CD4-positive, alpha-beta T cell treated with Interleukin-21 for 1 hour (primary cell): ENCODE measurements at places on chromosomes 11 and 22.

- no peak for DNase-seq
Observed at GRCh38 chr11:105524286-105524685, 85.6 kb upstream of the GRIA4 start.

DNA sequence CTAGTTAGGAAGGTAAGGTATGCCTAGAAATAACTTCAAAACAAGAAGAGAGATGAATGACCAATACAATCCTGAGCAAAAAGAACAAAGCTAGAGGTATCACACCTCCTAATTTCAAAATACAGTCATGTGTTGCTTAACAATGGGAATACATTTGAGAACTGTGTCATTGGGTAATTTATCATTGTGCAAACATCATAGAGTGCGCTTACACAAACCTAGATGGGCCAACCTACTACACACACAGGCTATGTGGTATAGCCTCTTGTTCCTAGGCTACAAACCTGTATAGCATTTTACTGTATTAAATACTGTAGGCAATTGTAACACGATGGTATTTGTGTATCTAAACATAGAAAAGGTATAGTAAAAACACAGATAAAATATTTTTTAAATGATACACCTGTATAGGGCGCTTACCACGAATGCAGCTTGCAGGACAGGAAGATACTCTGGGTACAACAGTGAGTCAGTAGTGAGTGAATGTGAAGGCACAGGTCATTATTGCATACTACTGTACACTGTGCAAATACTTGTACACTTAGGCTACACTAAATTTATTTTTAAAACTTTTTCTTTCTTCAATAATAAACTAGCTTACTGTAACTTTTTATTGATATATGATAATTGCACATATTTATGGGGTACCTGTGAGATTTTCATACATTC, 48.2 kb downstream of the STK33 start:
- no peak for DNase-seq

DNA sequence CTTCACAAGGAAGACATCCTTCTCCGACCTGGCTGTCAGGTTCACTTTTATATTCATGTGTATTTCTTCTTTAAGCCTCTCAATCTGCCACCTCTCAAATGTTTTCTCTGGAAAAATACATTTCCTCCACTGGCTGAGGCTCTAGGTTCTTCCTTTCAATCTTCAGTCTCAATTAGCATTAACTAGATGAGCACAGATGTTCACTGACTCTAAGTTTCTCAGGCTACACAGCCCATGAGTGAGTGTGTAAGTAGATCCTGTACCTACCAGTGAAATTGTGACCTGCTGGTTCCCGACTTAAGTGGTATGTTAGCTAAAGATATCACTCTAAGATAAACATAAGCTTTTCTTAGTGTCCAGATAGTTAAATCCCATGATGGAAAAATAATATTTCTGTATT, 206.9 kb downstream of the ADAMTS15 start:
- no peak for DNase-seq

DNA sequence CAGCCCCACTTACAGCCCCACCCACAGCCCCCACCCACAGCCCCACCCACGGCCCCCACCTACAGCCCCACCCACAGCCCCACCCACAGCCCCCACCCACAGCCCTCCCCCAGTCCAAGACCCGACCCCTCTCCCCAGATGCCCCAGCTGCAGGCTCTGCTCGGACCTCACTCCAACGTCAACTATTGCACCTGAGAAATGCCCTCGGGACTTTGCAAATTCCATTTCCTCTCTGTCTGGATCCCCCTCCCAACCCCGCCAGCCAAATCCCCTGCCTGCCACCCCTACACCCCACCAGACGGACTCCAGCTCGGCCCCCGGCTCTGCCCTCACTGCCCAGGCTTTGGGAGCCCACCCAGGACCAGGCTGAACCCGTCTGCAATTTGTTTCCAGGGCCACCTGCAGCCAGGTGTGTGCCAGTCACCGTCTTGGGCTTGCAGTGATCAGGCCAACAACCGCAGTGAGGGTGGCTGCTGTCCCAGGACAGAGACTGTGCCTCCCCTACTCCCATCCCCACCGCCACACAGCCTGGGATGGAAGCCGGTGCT, 662.8 kb downstream of the BRD1 start:
- no peak for DNase-seq

DNA sequence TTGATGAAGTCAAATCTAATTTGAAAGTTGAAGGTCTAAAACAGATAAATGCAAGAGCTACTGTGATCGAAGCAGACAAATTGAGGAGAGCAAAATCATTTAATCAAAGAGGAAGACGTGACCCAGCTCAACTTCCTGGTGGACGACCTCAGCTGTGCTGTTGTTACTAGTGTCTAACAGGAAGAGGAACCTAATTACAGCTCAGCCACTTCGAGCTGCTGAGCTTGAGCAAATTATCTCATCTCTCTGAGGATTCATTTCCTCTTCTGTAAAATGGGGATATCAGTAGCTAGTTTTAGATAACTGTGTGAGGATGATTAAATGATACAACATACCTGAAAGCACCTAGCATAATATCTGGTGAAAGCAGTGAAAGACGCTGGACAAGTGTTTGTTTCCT, 48.6 kb upstream of the OLFML1 start:
- peak; percentile 32 for DNase-seq

DNA sequence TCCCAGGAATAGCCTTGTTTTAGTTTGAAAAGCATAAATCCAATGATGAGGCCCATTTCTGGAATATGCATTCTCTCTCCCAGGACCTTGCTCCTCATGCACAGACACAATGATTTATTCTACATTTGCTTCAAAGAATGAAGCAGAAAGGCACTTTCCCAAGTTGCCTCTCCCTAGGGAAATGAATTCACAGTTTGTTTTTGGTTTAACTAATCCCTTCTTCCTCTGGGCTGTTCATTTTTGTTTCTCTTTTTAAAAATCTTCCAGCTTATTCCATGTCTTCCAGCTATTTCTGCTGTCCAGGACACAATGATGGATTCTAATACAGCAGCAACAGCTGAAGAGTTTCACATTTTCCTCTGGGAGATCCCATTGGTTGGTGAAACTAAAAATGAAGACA, 1529.2 kb upstream of the TENM4 start:
- no peak for DNase-seq

GRCh38 chr11:47523490-47524225, 29.3 kb downstream of the CELF1 start:
- DNase-seq = peak; percentile 64

DNA sequence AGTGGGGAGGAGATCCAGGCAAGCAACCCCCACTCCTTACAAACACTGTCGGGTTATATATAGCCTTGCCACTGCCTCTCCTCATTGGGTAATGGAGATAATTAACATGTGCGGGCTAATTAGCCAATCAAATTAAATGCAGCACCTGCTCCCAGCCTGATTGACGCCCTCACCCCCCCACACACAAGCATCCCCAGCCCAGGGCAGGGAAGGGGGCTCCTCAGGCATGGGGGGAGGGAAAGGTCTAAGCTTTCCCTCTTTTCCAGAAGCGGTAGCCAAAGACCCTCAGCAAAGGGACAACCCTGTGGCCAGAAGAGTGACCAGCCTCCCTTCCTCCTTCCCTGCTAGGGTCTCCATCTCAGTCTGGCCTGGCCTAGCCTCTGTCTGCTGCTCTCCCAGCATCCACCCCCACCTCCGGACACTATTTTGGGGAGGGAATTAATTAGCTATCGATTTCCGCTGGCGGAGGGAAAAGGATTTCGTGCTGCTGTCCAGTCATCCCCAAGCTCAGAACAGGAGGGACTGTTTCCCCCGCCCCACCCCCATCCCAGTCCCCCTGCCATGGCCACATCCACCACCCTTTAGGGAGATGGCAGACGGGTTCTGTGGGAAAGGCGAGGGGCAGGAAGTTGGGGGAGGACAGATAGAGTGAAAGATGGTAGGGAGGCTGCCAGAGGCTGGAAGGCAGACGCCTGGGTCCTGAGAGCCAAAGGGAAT, 7.1 kb downstream of the NRXN2 start:
- no peak for DNase-seq

DNA sequence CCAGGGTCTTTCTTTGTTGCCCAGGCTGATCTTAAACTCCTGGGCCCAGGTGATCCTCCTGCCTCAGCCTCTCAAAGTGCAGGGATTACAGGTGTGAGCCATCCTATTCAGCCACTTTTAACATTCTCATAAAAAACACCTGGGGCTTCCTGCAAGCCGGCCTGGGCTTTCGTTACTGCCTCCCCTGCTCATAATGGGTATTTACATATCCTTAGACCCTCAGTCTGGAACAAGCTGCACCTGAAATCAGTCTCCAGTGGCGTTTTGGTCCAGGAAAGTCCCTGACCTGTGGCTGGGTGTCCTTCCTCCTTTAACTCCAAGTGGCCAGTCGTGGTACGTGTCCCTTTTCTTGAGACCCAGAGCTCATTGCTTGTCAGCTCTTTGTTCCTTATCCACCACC, 320.7 kb downstream of the TMEM135 start:
- no peak for DNase-seq

- peak; percentile 30 for DNase-seq
Observed at GRCh38 chr11:49995565-49995964, 13.2 kb upstream of the OR4C12 start.

DNA sequence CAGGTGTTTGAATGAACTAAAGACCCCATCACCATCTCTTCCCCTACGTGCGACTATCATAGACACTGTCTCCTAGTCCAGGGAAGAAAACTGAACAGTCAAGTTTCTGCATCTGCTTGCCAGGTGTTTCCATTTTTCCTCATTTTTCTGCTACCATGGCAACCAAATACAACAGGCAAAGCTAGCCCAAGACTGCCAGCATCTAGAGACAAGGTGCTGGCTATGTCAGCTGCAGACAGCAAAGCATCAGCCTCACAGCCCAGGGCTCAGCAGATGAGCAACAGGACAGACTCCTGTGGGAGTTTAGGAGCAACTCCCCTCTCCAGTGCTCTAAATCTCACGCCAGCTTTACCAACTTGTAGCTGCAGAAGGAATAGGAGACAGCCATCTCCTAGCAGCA, 124.3 kb downstream of the C11orf58 start:
- DNase-seq = no peak

- no peak for DNase-seq
Observed at GRCh38 chr11:24108609-24109008, 388.2 kb upstream of the LUZP2 start.

- no peak for DNase-seq
Observed at GRCh38 chr22:35834061-35834460, 116.4 kb downstream of the APOL5 start.

DNA sequence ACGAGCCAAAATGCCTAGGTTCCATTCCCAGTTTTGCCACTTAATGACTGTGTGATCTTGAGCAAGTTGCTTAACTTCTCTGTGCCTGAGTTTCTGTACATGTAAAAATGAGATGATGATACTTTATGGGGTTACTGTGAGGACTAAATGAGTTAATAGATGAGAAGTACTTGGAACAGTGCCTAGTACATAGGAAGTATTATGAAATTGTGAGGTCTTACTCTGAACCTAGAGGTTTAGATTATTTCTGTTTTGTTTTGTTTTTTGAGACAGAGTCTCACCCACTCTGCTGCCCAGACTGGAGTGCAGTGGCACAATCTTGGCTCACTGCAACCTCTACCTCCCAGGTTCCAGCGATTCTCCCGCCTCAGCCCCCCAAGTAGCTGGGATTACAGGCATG, 227.0 kb upstream of the POU2AF2 start:
- DNase-seq = no peak

- DNase-seq = no peak
Observed at GRCh38 chr11:76279646-76280045, 73.3 kb upstream of the WNT11 start.

DNA sequence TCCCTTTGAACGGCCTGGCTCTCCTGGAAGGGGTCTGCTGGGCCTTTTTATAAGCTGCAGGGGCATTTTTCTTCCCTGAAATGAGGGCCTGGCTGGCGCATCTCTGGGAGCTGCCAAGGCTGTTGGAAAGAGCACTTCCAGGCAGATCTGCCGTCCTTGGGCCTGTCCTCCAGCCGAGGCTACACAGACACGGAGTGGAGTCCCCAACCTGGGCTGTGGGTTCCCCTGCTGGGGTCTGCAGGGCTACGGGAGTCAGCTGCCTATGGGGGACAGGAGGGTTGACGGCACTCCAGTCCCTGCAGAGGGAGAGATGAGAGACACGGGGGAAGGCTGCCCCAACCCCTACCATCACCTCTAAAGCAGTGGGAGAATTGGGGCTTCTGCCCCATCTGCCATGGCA, 606.6 kb downstream of the TBC1D22A start:
- DNase-seq = no peak

DNA sequence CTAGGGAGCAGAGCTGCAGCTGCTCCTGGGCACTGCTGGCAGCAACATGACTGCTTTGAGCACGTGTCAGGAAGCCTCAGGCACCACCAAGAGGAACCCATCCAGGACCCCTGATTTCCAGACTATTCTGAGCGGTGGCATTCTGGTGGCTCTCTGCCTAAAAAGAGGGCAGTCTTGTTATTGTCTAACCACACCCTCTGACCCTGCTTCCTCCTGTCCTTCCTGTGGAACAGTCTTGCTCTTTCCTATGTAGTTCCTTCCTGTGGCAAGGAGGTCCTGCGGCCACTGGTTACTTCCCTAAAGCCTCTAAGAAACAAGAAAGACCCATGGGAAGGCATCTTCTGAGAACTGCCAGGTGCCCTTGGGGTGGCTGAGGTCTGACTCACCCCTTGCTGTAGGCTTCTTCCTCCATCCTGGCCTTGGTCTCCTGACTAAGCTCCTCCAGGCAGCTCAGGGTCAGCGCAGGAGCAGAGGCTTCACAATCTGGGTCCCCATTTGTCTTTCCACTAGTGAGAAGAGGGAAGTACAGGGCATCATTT, 13.1 kb upstream of the LYVE1 start:
- peak; percentile 13 for DNase-seq

DNA sequence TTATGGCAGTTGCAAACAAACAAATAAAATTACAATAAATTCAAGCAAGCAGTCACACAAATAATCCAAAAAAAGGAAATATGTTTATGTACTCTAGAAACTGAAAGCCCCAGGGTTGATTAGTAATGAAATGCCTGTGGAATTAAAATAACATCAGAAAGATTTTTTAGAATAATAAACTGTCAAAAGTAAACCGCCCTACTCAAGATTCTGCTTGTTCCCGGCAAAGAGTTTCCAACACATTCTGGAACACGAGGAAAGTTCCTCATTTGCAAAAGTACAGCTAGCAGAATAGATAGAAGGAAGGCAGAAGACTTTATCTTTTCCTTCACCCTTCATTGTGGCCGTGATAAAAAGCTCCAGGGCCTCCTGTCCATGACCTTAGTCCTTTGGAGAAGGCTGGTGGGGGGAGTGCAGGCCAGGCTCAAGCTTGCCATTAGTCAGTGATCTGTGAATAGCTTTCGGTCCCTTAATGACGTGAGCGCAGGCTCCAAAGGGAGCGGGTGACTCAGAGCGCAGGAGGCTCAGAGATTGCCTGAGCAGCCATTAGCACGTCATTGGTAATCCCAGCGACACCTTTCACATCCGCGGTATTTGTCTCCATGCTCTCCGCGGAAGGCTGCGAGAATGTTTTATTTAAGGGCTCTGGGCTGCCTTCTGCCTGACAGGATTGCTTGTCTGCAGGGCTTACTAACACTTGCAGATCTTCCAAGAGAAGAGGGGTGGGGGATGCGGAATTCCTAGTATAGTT, 458.3 kb downstream of the METTL15 start:
- DNase-seq = no peak

DNA sequence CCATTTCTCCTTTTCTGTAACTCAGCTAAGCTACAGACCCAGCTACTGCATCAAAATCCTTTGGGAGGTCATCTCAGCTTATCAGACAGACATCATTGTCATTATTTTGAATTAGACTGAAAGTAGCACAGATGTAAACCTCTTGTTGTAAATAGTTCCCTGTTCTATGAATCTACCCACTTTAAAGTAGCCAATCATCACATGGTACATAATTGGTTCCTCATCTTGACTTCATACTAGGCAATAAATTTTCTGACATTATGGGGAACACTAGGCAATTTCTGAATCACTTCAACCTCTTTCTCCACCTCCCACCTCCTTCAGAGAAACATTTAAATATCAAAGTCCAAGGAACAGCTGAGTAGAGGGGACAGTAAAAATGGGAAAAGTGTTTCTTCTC, 47.9 kb downstream of the MPPED2 start:
- no peak for DNase-seq
